Stimulated activated CD8-positive, alpha-beta memory T cell treated with anti-CD3 and anti-CD28 coated beads, Interleukin-4, amount 100 ng/mL, for 4 hours (primary cell): ENCODE measurements at places on chromosomes 1 and 21.

GRCh38 chr1:202237052-202237451 is 43.5 kb downstream of the LGR6 start:
- no peak for DNase-seq

GRCh38 chr1:30023339-30024022 is 699.9 kb downstream of the MATN1 start:
- DNase-seq: no peak

- DNase-seq: no peak
Observed at GRCh38 chr1:224734261-224734935, 118.3 kb downstream of the CNIH3 start.

- DNase-seq: no peak
Observed at GRCh38 chr1:53811414-53811851, 26.7 kb downstream of the NDC1 start.

- DNase-seq: no peak
Observed at GRCh38 chr1:178796013-178796412, 71.0 kb downstream of the RALGPS2 start.
